ENCODE measurements at places on chromosomes 2 and 18.

DNA sequence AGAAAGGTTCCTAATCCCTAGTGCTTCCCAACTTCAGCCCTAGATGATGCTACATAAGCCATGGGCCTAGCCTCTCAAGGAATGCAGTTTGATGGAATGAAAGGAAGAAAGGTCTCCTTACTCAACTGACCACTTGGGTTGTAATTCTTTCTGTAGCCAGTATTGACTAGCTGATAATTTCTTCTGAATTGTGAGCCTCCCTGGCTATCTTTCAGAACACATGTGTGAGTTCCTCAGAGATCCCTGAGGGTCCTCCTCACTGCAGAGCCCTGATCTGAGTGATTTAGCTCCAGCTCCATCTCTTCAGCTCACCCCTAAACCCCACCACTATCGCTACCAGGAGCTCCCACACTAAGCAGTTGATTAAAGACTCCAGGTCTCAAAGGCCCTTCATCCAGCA, 31.5 kb downstream of the CFAP210 start:
- DNase-seq, result no peak

DNA sequence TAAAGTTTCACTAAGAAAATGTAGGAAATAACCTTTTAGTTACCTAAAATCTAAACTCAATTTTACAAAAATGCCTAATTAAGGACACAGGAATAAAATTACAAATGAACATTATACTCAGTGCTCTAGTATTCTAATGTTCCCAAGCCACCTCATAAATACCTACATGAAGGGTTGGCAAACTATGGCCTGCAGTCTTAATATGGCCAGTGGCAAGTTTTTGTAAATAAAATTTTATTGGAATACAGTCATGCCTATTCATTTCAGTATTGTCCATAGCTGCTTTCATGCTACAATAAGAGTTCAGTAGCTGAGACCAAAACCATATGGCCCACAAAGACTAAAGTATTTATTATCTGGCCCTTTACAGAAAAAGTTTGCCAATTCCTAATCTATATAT, 53.8 kb downstream of the SS18 start:
- no peak for DNase-seq

GRCh38 chr18:10081492-10081891, 167.7 kb downstream of the VAPA start:
- DNase-seq, result no peak

DNA sequence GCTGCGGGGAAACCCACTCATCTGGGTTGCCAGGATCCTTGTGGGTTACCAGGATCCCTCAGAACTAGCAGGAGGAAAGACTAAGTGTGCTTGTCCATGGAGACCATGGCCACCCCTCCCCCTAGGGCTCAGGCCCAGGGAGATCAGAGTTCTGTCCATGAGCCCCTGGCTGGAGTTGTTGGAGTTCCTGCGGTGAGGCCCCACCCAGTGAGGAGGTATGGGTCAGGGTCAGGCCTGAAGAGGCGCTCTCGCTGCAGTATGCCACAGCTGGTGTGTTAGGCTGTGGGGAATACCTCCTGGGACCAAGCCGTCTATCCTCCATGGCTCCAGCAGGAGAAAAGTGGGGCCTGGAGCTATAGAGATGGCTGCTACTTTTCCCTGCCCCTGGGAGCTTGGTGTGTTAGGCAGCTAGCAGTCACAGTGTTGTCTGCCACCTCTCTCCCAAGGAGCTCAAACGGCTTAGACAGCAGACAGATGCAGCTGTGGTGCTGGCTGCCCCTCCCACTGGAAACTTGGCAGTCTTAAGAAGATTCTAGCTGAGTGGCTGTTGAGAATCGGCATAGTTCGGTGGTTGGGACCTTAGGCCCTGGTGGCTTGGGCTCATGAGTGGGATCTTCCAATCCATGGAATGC, 240.3 kb upstream of the CELF4 start:
- no peak for DNase-seq

DNA sequence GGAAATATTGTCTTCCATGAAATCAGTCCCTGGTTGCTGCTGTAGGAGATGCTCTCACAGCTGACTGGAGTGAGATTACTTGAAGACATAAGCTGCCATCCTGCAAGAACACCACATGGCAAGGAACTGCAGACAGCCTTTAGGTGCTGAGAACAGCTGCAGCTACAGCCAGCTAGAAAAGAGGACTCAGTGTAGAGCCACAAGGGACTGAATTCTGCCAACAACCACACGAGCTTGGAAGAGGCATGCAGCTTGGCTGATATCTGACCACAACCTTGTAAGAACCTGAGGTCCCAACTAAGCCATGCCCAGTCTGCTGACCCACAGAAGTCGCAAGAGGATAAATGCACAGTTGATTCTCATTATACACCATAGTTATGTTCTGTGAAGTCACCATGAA, 181.8 kb upstream of the ARL4C start:
- no peak for DNase-seq

DNA sequence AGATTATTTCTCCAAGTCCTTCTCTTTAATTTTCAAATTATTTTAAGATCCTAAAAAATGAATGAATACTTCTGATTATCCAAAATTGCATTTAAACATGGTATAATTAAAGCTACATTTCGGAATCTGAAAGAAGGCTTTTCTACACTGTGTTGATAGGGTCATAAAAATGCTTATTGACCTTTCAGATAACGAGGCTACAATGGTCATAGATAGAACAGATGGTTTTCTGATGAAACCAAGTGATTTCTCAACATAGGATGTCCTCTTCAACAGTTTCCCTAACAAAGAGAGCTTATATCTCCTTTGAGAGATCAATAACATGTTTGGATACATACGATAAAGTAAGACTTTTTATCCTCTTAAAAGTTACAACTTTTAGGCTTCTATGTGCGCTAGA, 201.1 kb downstream of the PTH2R start:
- no peak for DNase-seq

DNA sequence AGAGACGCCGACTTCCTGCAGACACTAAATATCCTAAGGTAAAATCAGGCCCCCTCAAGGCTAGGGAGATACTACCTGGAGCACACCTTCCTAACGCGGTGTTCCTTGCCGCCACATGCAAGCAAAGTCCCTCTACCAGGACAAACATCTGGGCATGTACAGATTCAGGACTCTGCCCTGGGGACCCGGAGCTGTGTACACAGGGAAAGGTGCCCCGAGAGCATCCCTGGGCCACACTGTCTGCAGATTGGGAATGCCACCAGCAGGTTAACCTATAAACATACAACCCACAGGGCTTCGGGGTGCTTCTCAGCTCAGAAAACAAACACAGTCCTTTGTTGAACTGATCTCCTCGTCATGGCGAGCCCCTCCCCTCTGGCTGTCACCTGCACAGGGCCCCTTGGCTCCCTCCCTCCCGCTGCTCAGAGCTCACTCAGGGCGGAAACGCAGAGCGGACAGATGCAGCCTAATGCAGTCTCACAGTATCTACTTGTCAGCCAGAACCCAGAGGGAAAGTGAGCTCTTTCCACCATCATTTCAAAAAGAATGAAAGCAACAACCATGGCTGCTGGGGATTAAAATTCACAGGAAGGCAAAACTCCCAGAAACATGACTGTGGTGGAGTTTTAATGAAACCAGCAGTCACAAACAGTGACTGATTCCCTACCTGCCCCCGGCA, 218.8 kb downstream of the HDAC4 start:
- no peak for DNase-seq

DNA sequence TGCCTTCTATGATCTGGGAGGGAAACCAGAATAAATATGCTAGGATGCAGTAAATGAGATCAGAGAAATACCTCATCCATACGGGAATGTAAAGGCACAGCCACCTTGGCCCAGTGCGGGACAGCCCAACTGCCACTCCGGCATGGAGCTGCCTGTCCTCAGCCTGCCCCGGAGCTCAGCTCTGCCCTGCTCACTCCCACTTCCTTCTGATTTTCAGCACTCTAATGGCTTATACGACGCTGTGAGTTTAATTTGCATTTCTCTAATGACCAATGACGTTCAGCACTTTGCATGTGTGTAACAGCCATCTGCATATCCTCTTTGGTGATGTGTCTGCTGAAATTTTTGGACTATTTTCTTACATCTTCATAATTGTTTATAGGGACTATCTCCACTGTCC, 172.5 kb upstream of the RAB6C start:
- DNase-seq, result no peak

DNA sequence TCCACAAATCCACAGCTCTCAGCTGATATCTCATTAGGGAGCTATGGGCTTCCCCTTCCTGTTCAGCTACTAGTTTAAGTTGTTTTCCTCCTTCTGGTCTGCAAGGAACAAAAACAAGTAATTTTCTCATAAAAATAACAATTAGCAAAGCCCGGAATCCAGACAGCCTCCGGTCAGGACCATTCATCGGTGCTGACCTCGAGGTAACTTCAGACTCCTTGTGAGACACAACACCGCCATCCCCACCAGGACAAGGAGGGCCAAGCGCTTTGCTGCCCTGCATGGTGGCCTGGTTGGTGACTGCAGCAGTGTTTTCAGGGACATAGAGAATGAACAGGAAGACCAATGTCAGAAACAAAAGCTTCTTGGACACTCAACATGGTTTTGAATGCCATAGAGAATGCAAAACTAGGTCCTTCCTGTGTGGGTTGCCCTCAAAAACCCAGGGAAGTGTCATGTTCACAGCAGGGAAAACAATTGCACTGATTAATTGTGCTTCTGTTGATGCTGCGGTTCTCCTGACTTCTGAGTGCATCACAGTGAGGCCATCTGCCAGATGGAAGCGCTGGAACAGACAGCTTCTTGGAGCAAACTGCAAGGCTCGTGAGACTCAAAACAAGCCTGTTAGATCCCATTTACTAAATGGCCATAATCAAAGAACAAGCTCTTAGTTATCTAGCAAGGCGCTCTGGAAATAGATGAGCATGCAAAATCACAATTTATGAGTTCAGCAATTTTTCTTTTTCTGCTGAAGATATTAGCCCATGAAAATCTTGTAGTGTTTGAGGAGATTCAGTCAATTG, 77.1 kb downstream of the HS1BP3 start:
- no peak for DNase-seq

GRCh38 chr2:43525506-43525905, 70.3 kb downstream of the THADA start:
- DNase-seq, result no peak

DNA sequence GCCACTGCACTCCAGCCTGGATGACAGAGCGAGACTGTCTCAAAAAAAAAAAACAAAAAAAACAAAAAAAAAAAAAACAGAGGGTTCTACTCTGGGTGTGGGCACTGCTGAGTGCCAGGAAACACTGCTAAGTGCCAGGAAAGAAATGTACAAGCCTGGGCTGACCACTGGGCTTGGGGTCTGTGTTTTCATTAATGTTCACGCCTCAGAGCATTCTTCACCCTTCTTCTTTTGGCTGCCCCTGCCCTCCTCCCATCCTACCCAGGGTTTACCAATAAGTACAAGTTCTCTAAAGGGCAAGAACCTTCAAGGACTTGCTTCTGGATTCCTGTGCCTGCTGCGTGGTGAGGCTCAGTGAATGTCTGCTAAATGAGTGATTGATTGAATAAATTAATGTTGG, 49.3 kb upstream of the LRPPRC start:
- no peak for DNase-seq

- no peak for DNase-seq
Observed at GRCh38 chr2:143241403-143242088, 112.3 kb downstream of the ARHGAP15 start.

GRCh38 chr2:221807706-221808105, 235.6 kb upstream of the EPHA4 start:
- DNase-seq, result no peak

- DNase-seq, result no peak
Observed at GRCh38 chr2:130890941-130891669, 54.4 kb downstream of the ARHGEF4 start.

Data from central memory CD4-positive, alpha-beta T cell (primary cell).